Kidney (tissue), 22 donors: ENCODE measurements at places on chromosomes 1 and 21. TPM values are rescaled to one million over a fixed set of nuclear protein-coding genes. Genes with fewer than 3 reads are reported as not detected.

- no peak for DNase-seq
These were observed 222.6 kb downstream of the CAMTA1 start for GRCh38 chr1:7007902-7008301.

DNA sequence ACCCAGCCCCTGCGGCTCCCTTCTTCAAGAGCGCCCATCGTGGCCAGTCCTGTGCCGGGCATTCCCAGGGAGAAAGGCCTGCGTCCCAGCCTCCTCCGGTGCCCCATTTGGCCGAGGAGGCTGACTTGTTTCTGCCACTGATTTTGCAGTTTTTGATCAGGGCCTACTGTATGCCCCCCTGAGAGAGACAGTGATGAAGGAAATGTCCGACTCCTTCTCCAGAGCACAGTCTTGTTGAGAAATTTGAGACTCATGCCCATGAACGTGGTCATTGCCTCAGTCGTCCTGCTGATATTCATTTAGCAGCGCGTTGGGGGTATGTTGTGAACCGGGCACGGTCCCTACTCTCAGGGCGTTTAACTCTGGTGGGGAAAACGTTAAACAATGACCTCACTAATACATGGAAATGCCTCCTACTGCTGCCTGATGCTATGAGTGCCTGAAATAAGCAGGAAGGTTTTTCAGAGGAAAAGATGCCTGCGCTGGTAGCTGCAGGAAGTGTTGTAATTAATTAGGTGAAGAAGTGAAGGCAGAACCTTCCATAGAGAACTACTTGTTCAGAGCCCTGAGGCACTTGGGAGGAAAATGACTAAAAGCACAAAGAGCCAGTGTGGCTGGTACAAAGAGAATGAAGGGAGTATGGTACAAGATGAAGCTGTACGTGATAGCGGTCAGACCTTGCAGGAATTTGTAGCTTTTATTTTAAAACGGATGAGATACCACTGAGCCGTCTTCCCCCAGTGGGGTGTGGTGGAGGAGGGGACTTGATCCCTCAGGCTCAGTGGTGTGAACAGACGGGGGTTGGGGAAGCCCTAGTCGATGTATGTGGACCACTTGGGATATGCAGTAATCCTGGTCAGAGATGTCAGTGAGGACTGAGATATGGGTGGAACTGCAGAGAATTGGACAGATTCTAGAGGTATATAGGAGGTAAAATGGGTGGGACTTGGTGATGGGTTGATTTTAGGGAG lies 730 bp downstream of the ZCCHC17 start:
- peak; percentile 57 for DNase-seq

DNA sequence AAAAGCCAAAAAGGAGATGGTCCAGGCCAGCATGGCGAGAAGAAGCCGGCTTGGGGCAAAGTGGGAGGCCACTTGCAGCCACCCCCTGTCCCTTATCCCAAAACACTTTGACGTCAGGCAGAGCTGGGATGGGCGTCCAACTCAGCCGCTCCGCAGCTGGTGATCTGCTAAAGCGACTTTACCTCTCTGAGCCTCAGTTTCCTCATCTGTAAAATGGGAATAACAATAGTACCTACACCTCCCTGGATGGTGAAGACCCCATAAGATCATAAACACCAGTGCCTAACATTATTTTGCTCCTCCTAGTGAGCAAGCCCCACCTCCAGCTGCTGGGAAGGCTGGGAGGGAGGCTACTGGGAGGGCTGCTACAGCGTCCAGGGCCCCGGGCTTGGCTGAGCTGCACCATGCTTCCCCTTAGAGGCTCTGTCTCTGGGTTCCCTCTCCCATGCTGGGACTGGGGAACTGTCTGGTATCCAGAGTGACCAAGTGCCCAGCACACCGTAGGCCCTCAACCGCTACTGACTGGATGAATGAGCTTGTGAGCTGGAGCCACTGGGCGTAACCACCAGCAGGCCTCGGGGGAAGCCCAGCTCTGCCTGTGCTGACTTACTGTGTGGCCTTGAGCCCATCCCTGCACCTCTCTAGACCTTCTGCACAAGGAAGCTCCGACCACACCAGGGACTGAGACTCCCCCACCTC lies 18.3 kb downstream of the IFFO2 start:
- DNase-seq: no peak

GRCh38 chr1:183987593-183988318 lies 49.8 kb downstream of the COLGALT2 start:
- no peak for DNase-seq

- DNase-seq: no peak
These were observed 84.4 kb upstream of the CNTN2 start for GRCh38 chr1:204958317-204959307.

DNA sequence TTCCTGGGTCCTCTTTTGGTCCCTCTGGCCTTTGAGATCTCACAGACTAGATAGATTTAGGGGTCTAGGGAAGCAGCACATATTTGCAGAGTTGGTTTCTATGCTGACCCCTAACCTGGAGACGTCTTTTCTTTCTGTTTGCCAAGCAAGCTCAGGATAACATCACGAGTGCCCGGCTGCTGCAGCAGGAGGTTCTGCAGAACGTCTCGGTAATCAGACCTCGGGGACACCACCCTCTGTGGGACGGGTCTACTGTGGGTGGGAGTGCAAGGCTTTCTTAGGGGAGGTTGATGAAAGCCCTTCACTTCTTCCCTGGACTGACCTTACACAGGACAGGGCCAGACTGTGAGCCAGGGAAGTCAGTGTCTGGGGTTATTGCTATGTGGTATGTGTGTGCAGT lies 2.9 kb downstream of the IL24 start:
- DNase-seq: no peak

GRCh38 chr1:99363531-99363930 lies 99.2 kb downstream of the PLPPR4 start:
- no peak for DNase-seq

DNA sequence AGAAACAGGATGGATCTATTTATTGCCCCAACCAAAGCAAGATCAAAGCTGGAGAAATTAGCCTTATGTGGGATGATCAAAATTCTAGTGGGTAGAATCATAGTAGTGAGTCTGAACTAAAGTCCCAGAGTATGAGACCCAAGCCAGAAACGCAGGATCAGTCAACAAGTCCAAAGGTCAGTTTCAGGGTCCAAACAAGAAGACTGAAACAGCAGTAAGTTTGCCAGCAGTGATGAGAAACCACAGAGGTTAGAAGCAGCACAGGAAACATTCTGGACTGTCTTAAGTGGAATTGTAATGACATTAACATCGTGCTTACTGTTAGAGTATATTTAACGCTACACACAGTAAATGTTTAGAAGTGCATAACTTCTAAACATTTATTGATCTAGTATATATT lies 251.0 kb downstream of the LRRIQ3 start:
- DNase-seq: no peak

GRCh38 chr1:203667616-203668015 lies 41.0 kb downstream of the ATP2B4 start:
- peak; percentile 70 for DNase-seq

DNA sequence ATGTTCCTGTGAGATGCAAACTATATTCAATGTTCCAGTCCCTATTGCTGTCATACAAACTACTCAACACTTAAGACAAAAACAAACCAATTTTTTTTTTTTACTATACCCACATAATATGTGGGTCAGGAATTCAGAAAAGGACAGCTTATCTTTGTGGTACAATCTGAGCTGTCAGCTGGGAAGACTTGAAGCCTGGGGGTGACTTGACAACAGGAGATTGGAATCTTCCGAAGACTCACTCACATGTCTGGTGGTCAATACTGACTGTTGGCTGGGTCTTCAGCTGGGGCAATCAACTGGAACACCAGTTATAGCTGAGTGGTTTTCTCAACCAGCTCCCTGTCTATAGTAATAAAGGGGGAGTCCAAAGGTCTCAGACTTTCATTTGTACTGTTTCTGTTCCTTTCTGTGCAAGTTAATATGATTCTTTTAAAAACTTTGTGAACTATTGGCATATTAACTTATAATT lies 81.7 kb upstream of the ATP1B1 start:
- DNase-seq: no peak

- DNase-seq: peak; percentile 64
These were observed 9.3 kb upstream of the DCAF6 start for GRCh38 chr1:167927046-167927754.

- no peak for DNase-seq
These were observed 36.7 kb upstream of the WASF2 start for GRCh38 chr1:27526569-27527222.

DNA sequence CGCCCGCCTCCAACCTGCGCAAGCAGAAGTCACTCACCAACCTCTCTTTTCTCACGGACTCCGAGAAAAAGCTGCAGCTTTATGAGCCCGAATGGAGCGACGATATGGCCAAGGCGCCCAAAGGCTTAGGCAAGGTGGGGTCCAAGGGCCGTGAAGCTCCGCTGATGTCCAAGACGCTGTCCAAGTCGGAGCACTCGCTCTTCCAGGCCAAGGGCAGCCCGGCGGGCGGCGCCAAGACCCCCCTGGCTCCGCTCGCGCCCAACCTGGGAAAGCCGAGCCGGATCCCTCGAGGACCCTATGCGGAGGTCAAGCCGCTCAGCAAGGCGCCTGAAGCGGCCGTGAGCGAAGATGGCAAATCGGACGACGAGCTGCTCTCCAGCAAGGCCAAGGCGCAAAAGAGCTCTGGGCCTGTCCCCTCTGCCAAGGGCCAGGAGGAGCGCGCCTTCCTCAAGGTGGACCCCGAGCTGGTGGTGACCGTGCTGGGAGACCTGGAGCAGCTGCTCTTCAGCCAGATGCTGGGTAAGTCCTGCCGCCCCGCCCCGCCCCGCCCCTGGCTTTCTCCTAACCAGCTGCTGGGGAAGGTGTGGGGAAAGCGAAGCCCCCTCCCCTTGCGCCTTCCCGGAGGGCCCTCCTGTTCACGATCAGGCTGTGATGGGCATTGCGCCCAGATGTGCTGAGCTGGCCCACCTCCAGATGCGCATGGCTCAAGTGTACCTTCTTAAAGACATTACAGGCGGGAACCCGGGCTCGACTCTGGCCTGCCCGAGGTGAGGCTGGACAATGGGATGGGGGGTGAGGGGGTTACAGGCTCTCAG lies 110.2 kb downstream of the NAV1 start:
- peak; percentile 46 for DNase-seq

DNA sequence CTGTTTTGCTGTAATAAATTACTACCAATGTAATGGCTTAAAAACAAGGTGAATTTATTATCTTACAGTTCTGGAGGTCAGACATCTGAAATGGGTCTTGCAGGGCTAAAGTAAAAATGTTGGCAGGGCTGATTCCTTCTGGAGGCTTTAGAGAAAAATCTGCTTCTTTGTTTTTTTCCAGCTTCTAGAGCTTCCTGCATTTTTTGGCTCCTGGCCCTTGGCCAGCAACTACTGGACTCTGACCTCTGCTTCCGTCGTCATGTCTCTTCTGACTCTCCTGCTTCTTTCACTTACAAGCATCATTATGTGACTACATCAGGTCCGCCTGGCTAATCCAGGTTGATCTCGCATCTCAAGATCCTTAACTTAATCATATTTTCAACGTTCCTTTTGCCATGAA lies 350.9 kb downstream of the S1PR1 start:
- DNase-seq: peak; percentile 86

- DNase-seq: no peak
These were observed 708.8 kb downstream of the LTN1 start for GRCh38 chr21:28283641-28284490.

GRCh38 chr21:44969066-44969670 lies 29.3 kb downstream of the SLX9 start:
- DNase-seq: no peak

DNA sequence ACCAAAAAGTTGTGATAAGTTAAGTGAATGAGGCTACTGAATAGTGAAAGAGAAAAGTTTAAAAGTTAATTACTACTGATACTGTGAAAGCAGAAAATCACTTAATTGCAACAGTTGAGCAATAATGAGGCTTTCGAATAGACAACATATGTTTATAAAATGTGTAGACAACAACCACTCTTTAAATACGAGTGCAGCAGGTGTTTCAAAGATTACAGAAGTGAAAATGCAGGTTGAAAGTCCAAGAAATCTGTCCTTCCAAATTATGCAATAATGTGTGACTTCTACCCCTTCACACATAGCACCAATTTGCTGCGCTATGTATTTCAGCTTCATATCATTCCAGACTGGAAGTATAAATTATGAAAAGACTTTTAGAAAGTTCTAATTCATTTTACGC lies 213.0 kb downstream of the COL24A1 start:
- DNase-seq: no peak

- DNase-seq: no peak
These were observed 8.9 kb downstream of the SDCCAG8 start for GRCh38 chr1:243264717-243265116.

DNA sequence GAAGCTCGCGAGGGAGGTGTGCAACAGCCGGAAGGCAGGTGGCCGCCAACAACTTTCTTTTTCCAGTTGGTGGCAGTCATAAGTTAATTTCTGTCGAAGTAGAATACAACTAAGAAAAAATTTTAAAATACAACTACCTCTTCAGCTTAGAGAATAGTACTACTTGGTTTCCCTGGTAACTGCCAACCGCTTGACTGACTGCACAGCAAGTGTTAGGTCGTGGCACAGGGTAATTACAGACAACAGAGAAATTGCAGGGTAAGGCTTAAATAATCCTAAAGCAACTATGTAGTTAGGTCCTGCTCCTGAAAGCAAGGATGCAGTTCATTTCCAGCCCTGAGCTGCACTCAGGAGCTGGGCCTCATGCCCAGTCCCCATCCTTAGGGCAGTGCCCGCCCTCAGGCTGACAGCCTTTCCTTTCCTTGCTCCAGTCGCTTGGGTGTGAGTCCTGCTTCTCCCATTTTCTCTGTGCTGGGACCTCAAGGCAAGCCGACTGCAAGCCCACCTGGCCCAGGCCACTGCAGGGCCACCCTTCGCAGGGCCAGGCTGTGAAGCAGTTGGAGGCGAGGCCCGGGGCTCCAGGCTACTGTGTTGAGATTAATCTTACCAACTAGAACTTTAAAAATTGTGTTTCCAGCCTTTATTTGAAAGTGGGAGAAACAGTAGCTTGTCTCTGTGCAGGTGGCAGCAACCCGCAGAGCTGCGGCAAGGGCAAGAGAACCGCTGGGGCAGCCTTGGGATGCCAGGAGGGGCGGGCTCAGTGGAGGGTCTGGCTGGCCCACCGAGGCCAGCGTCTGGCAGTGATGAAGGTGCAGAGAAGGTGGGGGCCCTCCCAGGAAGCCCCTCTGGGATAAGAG lies 148.3 kb downstream of the PCBP3 start:
- peak; percentile 46 for DNase-seq

CDK18 gene
- 36.3 TPM for polyA plus RNA-seq

OR2T1 gene
- not detected for polyA plus RNA-seq

PTGFR gene
- polyA plus RNA-seq: 2.4 TPM

FNDC5 gene
- polyA plus RNA-seq: 4.2 TPM

KRTAP21-2 gene
- polyA plus RNA-seq: not detected

LRRC47 gene
- polyA plus RNA-seq: 28.8 TPM

TMPRSS3 gene
- polyA plus RNA-seq: 3.0 TPM

KLHDC8A gene
- not detected for polyA plus RNA-seq
